ENCODE measurements at places on chromosomes 3 and 15. TPM values are rescaled to one million over a fixed set of nuclear protein-coding genes. Genes with fewer than 3 reads are reported as not detected.
A peak's percentile ranks its signal among the peaks of the same experiment; 100 is the strongest.

GRCh38 chr3:10377148-10377725, 56.3 kb upstream of the SEC13 start:
- peak; percentile 31 for DNase-seq

GRCh38 chr3:46882377-46883053, 5.0 kb downstream of the PTH1R start:
- DNase-seq = no peak

- DNase-seq = peak; percentile 80
Observed at GRCh38 chr3:190807719-190808375, 54.6 kb downstream of the GMNC start.

GRCh38 chr15:94070356-94071295, 160.7 kb upstream of the MCTP2 start:
- no peak for DNase-seq

Gene RBP2
- total RNA-seq = not detected

GRCh38 chr3:34068505-34068904, 270.1 kb downstream of the PDCD6IP start:
- no peak for DNase-seq

DNA sequence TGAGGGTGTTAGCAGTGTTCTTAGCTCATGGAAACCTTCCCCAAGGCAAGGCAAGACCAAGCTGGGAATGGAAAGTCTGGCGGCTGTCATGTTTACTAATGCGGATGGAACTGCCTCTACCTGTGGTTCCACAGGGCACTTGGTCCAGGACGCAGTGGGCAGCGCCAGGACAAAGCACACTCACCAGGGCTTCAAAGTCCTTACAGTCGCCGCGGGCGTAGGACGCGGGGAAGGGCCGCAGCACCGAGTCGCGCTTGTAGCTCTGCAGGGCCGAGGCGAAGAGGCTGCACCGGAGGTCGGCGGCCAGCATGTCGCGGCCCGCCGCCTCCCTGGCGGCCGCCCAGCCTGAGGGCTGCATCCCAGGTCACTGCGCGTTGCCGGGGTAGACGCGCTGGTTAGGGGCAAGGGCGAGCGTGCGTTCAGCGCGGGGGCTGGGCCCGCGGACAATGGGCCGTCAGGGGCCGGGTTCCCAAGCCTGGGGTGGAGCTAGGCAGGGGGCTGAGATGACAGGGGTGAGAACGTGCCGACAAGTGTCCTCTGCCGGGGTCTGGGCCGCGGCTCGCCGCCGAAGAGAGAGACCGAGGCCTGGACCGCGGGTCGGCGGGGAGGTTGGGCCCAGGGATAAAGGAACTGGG, 497 bp downstream of the PARP16 start:
- DNase-seq = peak; percentile 52
